ENCODE measurements at places on chromosomes 2 and 18. TPM values are rescaled to one million over a fixed set of nuclear protein-coding genes. Genes with fewer than 3 reads are reported as not detected.

The ACKR3 gene
- 12.5 TPM for total RNA-seq

The FEV gene
- total RNA-seq: not detected

The TXNDC2 gene
- not detected for total RNA-seq

The LCT gene
- total RNA-seq: not detected

The ALPI gene
- not detected for total RNA-seq

The MAP3K19 gene
- total RNA-seq: 1.6 TPM

The OXER1 gene
- total RNA-seq: 0.31 TPM

The FBLN7 gene
- 2.5 TPM for total RNA-seq

The LYG2 gene
- not detected for total RNA-seq

The UGT1A5 gene
- not detected for total RNA-seq

The KCNG2 gene
- total RNA-seq: 0.31 TPM

The CHRNG gene
- total RNA-seq: not detected

The OSBPL1A gene
- total RNA-seq: 49.1 TPM

The COX7A2L gene
- 113 TPM for total RNA-seq

The LAMA3 gene
- 6.6 TPM for total RNA-seq

The KRTCAP3 gene
- total RNA-seq: not detected

The CGREF1 gene
- total RNA-seq: 29.1 TPM

The IGFBP2 gene
- total RNA-seq: 124 TPM

The SNTG2 gene
- total RNA-seq: 8.5 TPM

The ANO7 gene
- total RNA-seq: 0.63 TPM

The SAG gene
- 0.63 TPM for total RNA-seq

The RFTN2 gene
- total RNA-seq: 26.0 TPM

The CELF4 gene
- 62.9 TPM for total RNA-seq

The SH3RF3 gene
- total RNA-seq: 22.5 TPM

The HOXD9 gene
- not detected for total RNA-seq

The NAT8 gene
- total RNA-seq: not detected

The OSR1 gene
- total RNA-seq: 0.31 TPM

The RAPGEF4 gene
- total RNA-seq: 27.5 TPM

The INHA gene
- total RNA-seq: not detected

The CYP27C1 gene
- total RNA-seq: 3.1 TPM

The HEATR5B gene
- total RNA-seq: 137 TPM

The IHH gene
- not detected for total RNA-seq

The AQP4 gene
- 57.9 TPM for total RNA-seq

The THAP4 gene
- total RNA-seq: 22.2 TPM

The TGFBRAP1 gene
- total RNA-seq: 30.4 TPM

The PLCL1 gene
- total RNA-seq: 31.0 TPM

The SPC25 gene
- 5.9 TPM for total RNA-seq

The CD226 gene
- total RNA-seq: 1.3 TPM

The RIT2 gene
- total RNA-seq: 30.0 TPM

The SERPINB11 gene
- not detected for total RNA-seq

The VPS4B gene
- 32.6 TPM for total RNA-seq

The C2orf80 gene
- 21.0 TPM for total RNA-seq

The MALT1 gene
- 50.1 TPM for total RNA-seq

The DCDC2C gene
- 1.6 TPM for total RNA-seq

The ANKRD30B gene
- 2.2 TPM for total RNA-seq

The OR6B3 gene
- total RNA-seq: not detected

The CYP26B1 gene
- 3.4 TPM for total RNA-seq

The FAM110C gene
- total RNA-seq: 2.8 TPM

The FRZB gene
- total RNA-seq: 14.1 TPM

The KLHL29 gene
- total RNA-seq: 43.2 TPM

The FTCDNL1 gene
- 3.1 TPM for total RNA-seq

Data from parietal lobe (tissue), 2 donors.